ENCODE measurements at places on chromosomes 2 and 18.

- no peak for DNase-seq
Measured at GRCh38 chr2:98376996-98377395, 30.7 kb downstream of the CNGA3 start.

DNA sequence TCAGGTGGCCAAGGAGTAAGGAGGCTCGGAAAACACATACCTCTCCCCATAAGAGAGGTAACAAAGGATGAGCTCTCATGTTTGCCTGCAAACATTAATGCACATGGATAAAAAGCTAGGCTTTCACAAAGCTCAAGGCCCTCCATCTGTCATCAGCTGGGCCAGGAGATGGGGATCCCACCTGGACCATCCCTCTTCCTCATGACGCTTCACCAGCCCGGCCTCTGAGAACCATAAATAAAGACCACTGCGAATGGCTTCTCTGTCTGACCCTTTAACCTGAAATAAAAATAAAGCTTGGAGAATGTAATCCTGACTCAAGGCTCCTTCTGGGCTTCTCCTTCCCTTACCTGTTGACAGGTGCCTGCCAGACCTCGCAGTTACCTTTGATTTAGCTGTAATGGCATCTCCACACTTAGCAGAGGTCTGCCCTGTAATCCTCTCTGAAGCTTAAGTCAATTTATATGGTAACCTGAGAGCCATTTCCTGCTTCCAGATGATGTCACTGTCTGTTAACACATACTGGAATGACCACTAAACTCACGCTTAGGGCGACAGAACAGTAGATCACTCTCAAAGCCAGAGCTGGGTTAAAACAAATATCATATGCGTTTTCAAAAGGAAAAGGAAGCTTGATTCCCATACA, 29.3 kb upstream of the FOXI3 start:
- no peak for DNase-seq

GRCh38 chr18:57841568-57841967, 38.5 kb upstream of the ATP8B1 start:
- no peak for DNase-seq

DNA sequence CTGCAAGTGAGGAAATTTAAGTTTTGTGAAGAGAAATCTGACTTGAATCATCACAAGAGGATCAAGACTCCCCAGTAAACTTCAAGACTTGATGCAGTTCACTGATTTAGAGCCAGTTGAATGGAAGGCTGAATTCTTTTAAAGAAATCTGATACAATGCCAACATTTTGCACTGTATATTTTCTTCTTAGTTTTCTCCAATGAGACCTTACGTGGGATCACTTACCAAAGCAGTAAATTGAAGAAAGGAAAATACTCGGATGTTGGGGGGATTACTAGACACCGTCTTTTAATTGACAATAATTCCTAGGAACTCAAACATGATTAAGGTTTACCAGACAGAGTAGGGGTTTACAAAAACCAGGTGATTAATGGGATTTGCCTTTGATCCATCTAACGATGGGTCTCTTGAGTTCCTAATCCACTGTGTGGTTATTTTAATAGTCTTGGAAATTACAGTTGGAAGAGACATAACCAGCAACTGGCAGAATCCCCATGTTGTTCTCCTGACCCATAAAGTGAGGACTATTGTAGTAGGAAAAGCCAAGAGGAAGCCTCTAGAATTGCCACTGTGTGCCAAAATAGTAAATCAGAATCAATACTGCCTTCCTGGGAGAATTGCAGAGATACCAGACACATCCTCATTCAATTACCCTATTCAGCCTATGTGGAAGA, 354.5 kb downstream of the PID1 start:
- DNase-seq: no peak

GRCh38 chr2:100247256-100248043, 74.9 kb downstream of the LONRF2 start:
- no peak for DNase-seq

DNA sequence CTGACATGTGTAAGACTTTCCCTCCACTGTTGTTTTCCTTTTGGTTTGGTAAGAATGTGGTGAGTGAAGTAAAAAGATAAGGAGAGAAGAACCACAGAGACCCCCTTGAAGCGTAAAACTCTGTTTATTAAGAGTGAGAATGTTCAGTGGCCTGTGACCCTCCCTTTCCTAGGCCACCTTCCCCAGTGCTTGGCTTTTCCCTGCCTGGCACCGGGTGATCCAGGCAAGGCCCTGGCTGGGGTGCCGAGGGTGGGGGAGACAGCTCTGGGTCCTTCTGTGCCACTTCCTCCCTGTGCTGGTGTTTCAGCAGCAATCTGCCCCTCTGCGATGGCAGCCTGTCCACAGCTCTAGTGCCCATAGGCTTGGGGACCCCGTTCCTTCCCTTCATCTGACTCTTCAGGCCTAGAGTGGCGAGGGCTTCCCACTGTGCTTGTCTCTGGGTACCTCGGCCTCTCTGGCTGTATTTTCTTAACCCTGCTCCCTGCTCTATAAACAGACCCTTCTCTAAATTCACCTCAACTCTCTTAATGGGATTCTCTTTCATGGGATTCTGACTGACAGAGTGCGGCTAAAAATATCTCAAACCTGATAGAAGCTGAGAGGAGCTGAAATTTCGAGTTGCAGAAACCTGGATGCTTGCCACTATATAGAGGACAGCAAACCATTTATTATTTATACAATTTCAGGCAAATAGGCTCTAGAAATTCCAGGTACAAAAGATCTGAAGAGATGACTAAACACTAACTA, 461.0 kb downstream of the DLGAP1 start:
- no peak for DNase-seq

- DNase-seq: no peak
Measured at GRCh38 chr2:232228332-232228731, 150.2 kb upstream of the ALPP start.

DNA sequence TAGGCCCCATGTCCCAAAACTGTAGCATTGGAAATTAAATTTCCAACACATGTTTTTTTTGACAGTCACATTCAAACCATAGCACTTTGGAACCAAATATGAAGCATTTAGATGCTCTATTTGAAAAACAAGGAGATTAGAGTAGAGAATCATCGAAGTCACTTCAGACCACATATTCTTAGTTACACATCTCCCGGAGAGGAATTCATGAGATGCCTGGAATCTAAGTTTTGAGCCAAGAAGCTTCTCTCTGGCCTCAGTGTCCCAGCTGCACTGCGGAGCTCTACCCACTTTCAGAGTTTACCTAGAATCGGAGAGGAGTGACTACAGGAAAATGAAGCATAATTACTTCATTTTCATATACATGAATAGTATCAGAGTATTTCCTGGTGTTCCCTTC, 385.9 kb downstream of the TNS1 start:
- no peak for DNase-seq

GRCh38 chr2:37376421-37377186, 32.2 kb downstream of the QPCT start:
- no peak for DNase-seq

DNA sequence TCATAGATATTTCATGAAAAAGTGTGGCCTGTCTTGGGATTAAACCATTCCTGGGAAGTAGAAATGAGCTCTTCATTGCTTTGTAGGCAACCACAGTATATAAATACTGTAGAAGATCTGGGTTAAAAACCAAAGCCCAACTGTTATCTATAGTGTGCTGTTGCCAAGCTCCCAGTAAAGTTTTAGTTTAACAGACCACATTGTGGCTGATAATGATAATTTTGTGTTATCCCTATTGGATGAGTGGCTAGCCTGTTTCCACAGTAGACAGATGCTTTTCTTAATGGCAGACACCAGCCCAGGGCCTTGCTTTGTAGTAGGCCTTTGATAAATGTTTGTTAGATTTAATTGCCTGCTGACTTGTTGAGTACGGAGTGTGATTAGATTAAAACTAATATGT, 52.1 kb downstream of the FMNL2 start:
- no peak for DNase-seq

- no peak for DNase-seq
Measured at GRCh38 chr2:231524477-231525247, 5.6 kb downstream of the NMUR1 start.

DNA sequence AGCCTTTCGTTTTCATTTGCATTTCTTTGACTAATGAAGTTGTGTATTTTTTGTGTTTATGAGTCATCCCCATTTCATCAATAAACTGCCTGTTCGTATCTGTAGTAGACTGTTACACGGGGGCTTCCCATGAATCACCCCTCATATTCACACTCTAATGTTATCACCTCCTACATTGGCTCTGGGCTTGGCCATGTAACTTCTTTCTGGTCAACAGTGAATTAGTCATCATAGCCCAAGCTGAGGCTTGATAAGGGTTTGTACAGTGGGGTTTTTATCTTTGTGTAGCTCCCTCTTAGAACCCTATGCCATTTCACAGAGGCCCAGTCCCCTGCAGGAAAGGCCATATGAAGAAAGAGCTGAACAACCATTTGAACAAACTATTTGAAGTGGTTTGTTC, 151.0 kb downstream of the CCBE1 start:
- no peak for DNase-seq

DNA sequence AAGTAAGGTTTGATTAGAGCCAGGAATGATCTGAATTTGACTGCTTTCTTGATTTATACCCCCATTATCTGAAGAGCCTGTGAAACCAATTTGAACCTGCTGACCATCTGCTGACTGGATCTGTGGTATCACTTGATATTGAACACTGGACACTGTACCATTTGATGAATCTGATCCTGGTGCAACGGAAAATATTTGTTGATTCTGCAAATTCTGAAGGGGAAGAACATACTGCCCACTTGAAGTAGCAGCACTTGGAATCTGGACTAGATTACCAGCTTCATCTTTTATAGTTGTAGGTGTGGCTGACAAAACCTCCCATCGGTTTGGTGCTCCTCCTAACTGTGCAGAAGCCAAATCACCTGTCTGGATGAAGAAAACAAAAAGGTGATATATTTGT, 9.3 kb downstream of the SP3 start:
- no peak for DNase-seq

- no peak for DNase-seq
Measured at GRCh38 chr18:5966514-5966913, 71.2 kb upstream of the TMEM200C start.

DNA sequence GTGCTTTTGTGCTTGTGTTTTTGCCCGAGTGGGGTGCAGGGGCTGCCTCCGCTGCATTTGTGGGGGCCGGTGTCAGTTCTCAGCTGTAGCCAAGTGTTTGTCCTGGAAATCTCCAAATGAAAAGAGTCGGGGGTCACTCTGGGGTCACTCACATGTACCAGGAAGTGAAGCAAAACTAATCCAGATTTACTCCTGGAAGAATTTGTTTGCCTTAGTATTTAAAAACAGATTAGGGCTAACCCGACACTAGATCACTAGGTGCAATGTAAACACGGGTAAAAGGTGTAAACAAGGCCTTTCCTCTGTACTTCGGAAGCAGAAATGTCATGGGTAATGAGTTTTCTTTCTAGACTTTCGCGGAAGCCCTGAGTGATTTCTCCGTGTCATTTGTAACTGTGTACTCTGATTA, 50.3 kb downstream of the GBX2 start:
- no peak for DNase-seq

GRCh38 chr2:196369967-196370366, 198.6 kb upstream of the STK17B start:
- DNase-seq: no peak

GRCh38 chr2:236945431-236946016, 140.2 kb upstream of the COPS8 start:
- no peak for DNase-seq

GRCh38 chr2:11144077-11144737, 11.1 kb upstream of the SLC66A3 start:
- no peak for DNase-seq

DNA sequence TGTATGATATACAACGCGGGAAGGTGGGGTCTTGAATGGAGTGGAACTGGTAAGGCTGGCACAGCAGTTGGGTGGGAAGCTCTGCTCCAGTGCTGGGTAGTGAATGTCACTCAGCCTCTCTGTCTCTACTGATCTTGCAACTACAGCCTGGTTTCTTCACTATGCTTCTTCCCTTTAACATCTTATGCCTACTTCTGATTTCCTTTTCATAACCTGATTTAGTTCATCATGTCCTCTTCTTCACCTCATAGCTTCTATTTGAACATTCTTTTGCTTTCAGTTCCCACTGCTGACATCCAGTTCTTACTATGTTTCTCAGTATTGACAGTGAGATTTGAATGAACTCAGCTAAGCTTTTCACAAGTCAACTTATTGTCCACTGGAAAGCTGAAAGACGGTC, 286.2 kb downstream of the ARL6IP6 start:
- DNase-seq: no peak

- peak; percentile 35 for DNase-seq
Measured at GRCh38 chr2:220687231-220687843, 884.8 kb downstream of the EPHA4 start.

DNA sequence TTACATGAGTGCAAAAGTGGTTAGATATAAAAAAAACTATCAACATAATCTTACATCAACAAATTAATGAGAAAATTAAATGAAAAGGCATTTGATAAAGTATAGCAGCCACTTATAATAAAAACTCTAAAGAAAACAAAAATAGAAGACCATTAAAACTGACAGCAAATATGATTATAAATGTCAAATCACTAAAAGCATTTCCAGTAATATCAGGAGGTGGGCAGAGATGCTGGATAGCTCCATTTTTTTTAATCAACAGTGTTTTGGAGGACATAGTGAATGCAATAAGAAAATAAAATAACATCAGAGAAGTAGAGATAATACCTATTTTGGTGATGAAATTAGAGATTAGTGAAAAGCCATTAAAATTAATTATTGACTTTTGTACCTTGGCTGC, 173.4 kb downstream of the LRRTM4 start:
- DNase-seq: no peak

- DNase-seq: no peak
Measured at GRCh38 chr18:9321736-9322135, 12.8 kb upstream of the TWSG1 start.

DNA sequence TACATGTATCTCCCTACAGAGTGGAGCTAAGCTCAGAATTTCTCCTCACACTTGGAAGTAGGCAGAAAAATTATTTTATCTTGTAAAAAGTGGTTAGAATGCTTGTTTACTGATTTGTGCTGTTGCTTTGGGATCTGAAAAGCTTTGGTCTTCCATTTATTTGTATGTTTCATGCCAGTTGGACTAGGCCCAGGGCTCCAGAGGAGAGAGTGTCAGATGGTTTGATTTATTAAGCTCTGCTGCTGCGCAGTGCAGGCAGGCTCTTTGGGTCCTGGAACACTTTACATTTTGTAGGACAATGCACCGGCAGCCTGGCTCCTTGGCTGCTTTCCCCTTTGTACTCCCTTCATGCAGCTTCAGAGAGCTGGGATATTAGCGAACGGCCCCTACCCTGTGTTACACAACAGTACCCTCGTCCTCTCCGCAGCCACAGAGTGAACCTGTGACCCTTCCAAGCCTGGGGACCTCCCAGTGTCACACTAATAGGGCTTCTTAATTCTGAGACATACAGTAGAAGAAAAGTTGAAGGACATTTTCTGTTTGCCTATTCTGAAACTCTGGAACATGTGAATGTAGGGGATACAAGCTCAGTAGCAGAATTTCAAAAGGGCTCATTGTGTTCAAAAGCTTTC, 56.7 kb upstream of the EML6 start:
- peak; percentile 93 for DNase-seq

DNA sequence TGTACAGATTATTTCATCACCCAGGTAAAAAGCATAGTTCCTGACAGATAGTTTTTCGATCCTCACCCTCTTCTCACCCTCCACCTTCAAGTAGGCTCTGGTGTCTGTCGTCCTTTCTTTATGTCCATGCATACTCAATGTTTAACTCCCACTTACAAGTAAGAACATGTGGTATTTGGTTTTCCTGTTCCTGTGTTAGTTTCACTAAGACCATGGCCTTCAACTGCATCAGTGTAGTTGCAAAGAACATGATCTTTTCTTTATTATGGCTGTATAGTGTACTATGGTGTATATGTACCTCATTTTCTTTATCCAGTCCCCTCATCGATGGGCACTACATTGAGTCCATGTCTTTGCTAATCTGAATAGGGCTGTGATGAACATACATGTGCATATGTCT, 184.2 kb downstream of the KCNJ3 start:
- no peak for DNase-seq

- DNase-seq: no peak
Measured at GRCh38 chr18:50053111-50053510, 141.8 kb downstream of the MYO5B start.

All from NCI-H446 treated with DMSO at 0.1 percent for 48 hours (cell line).